ENCODE measurements at places on chromosomes 1 and 21.

DNA sequence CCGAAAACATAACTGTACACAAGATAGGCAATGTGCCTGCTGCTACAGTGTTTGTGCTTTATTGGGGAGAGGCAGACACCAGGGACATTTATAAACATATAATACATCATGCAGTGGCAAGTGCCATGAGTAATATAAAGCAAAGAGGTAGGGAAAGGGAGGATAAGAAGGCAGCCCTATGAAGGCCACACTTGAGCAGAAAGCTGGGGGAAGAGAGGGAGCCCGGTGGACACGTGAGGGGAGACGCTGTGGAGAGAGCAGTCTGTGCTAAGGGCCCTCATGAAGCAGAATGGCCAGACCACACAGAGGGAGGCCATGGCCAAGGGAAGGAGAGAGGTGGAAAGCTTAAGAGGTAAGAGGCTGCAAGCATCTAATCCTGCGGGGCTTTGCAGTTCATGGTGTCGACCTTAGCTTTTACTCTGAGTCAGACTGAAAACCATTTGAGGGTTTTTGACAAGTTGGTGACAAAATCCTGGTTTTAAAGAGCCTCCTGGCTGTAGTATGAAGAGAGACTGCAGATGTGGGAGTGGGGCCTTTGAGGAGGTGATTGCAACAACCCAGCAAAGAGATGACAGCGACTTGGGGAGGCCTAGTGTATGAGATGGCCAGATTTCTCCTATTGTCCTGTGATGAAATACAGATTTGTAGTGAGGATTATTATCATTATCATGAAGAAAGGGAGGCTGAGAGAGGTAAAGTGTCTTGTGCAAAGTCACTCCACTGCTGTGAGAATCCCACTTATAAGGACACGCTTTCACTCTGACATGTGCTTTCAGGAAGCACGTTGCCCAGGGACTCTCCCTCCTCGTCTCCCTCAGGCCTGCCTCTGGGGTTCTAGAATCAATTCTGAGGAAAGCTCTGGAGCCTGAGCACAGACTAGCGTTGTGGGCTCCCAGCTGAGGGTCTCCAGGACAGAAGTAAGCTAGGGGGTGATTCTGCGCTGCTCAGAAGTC lies 192.9 kb downstream of the RHOU start:
- no peak for DNase-seq

GRCh38 chr21:41254090-41254700 lies 62.4 kb upstream of the FAM3B start:
- no peak for DNase-seq

DNA sequence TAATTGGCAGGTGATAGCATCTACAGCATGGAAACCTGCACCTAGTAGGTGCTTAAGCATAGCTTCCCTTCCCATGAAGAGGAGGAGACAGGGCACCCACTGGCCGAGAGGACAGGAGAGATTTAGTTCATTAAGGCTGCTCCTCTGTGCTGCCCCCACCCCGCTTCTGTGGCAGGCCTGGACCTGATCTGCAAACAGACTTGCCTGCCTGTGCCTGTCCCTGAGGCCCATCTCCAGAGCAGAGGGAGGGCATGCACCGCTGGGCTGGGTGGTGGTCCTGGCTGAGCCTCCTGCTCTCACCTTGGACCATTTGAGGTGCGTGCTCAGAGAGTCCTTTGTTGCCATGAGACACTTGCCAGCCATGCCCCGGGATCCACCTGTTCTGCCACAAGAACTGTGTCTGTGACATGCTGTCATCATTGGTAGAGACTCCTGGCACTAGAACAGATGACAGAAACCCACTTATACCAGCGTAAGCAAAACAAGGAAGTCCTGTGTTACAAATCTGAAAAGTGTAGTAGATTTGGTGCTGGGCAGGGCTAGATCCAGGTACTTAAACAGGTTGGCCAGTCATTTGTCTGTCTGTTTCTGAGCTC lies 55.6 kb downstream of the PTPRF start:
- no peak for DNase-seq

- DNase-seq, result peak; percentile 43
These were observed 81.4 kb downstream of the ASTN1 start for GRCh38 chr1:177082855-177083693.

DNA sequence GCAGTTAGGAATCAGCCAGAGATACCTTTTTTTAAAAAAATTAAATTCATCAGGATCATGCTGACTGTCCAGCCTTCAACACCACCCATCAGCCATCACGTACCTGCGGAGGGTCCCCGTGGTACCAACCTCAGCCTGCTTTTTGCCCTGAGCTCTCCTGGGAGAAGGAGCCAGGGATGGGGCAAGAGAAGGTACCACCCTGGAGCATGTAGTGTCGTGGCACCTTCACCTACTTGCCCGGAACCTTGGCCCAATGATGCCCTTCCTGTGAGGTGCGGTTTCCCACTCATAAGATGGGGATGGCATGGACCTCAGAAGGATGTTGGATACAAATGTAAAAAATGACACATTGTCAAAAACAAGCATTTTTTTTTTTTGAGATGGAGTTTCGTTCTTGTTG lies 88.4 kb upstream of the C1orf174 start:
- no peak for DNase-seq

- no peak for DNase-seq
These were observed 30.9 kb downstream of the SKI start for GRCh38 chr1:2258996-2259395.

- DNase-seq, result no peak
These were observed 40.4 kb downstream of the FRRS1 start for GRCh38 chr1:99725996-99726395.

GRCh38 chr1:19058476-19058797 lies 102.0 kb upstream of the IFFO2 start:
- no peak for DNase-seq

GRCh38 chr1:36502616-36503015 lies 19.9 kb upstream of the CSF3R start:
- DNase-seq, result no peak

GRCh38 chr1:192530254-192530653 lies 45.3 kb upstream of the RGS1 start:
- DNase-seq, result peak; percentile 61

GRCh38 chr1:22828484-22829308 lies 118.1 kb downstream of the EPHB2 start:
- no peak for DNase-seq

DNA sequence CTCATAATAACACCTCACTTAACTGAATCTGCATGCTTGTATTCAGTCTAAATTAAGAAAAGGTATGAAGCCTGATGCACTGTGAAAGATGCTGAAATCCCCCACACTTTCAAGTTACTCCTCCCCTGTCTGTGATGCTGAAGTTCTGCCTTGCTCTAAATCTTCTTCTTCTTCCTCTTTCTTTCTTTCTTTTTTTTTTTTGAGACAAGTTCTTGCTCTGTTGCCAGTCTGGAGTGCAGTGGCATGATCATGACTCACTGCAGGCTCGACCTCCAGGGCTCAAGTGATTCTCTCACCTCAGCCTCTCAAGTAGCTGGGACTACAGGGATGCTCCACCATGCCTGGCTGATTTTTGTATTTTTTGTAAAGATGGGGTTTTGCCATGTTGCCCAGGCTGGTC lies 231.0 kb upstream of the B3GALT2 start:
- DNase-seq, result no peak

DNA sequence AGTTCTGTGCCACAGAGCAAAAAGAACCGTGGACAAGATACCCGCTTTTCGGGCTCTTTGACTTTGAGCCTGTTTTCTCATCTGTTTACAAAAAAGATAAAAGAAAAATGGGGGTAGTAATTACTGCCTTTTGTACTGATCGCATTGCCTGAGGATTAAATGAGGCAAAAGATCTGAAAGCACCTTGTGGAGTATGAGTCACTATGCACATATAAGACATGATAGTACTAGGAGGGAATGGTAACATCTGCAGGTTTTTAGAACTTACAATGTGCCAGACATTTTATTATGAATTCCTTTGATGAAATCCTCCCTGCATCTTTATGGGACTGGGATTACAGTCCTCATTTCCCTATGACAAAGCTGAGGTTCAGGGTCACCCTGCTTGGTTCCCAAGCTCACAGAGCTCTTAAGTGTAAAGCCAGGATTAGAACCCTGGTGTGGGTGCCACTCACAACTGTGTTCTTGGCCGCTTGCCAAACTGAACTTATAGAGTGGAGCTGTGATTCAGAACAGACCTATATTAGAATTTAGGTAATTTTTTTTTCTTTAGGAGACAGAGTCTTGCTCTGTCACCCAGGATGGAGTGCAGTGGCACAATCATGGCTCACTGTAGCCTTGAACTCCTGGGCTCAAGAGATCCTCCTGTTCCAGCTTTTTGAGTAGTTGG lies 1.8 kb downstream of the DISC1 start:
- DNase-seq, result no peak

GRCh38 chr1:234154320-234155251 lies 218.7 kb upstream of the COA6 start:
- DNase-seq, result peak; percentile 84

DNA sequence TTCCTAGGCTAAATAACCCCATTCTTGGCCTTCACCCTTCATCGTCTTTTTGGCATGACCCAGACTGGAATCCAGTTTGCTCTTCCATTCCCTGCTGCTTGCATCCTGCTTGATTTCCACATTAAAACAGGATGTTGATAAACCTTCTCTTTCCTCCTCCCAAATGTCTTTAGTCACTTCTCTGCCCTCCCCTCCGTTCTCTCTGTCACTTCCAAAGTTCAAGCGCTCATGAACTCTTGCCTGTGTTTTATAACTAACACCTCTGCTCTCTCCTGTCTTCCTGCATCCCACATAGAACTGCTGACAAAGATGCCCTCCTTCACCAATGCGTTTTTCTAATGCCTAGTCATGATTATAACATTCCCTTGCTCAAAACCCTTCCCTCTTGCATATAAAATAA lies 65.6 kb upstream of the SLC44A3 start:
- peak; percentile 12 for DNase-seq

DNA sequence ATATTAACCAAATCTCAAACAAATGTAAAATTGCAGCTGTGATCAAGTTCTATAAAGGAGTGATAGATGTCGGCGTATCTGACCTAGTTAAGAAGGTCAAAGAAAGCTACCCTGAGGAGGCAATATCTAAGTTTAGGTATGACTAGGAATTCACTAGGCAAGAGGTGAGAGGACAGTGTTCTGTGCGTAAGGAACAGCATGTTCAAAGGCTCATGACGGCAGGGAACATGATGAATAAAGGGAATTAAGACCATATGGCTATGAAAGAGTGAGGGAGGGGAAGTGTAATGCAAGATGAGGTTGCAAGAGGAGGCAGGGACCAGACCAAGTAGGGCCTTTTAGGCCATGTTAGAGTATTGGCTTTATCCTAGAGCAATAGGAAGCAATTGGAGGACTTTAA lies 8.6 kb downstream of the LIX1L start:
- peak; percentile 29 for DNase-seq

GRCh38 chr1:174058624-174059023 lies 36.5 kb upstream of the RC3H1 start:
- no peak for DNase-seq

- no peak for DNase-seq
These were observed 200.8 kb upstream of the ST6GALNAC5 start for GRCh38 chr1:76666499-76666898.

DNA sequence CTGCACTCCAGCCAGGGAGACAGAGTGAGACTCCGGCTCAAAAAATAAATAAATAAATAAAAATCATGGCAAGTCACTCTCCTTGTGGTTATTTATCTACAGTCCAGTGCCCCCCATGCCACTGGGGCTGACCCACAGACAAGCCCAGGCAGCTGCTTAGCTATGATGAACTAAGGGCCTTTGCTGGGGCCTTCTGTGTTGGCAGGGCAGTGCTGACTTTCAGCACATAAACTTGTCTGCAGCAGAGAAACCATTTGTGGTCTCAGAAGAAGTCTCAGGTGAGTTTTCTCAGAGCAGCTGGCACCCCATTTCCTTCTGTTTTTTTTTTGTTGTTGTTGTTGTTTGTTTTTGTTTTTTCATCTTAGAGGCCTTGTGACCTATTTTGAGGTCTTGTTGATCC lies 20.9 kb upstream of the CFHR4 start:
- DNase-seq, result no peak

DNA sequence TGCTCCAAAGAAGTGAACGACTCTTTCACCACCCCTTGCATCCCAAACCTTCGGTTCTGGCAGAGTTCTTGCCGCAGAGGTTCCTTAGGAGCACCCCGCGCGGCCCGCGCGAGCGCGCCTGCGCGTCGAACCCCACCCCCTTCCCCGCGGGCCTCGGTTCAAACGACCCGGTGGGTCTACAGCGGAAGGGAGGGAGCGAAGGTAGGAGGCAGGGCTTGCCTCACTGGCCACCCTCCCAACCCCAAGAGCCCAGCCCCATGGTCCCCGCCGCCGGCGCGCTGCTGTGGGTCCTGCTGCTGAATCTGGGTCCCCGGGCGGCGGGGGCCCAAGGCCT lies at the start of gene C1orf56:
C1orf56 (plus strand) TSS at position 161 of the 334 bp plus-strand sequence; CDS start at position 258, 97 bp downstream.
- peak; percentile 75 for DNase-seq

GRCh38 chr21:25496825-25497482 lies 110.3 kb downstream of the MRPL39 start:
- DNase-seq, result peak; percentile 8

Measured in astrocyte of the spinal cord (primary cell).